ENCODE measurements at places on chromosomes 12 and 14. TPM values are rescaled to one million over a fixed set of nuclear protein-coding genes. Genes with fewer than 3 reads are reported as not detected.

- no peak for DNase-seq
Measured at GRCh38 chr12:104519190-104520019, 62.7 kb downstream of the CHST11 start.

GRCh38 chr12:113271466-113271852, 50.2 kb downstream of the TPCN1 start:
- DNase-seq: no peak

Gene LRRC10
- total RNA-seq: not detected

DNA sequence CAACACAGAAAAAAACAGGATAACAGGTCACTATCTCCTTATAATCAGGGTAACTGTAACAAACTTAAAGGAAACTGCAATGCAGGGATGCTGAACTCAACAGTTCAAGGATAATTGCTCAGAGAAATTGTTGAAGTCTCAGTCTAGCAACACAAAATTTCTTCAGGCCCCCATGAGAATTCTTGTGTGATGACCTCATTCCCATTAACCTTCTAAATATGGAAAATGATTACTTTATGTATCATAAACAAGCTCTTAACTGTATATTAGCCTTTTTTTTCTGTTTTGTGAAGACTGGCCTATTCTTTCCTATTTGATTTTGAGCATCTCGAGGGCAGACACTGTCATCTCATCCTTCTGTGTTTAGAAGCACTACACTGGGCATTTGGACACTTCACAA, 47.1 kb downstream of the IGF1 start:
- DNase-seq: no peak

- DNase-seq: no peak
Measured at GRCh38 chr12:66775871-66776270, 97.0 kb upstream of the GRIP1 start.

Gene RABGGTA
- 51.3 TPM for total RNA-seq

- DNase-seq: peak; percentile 65
Measured at GRCh38 chr12:31207799-31208465, 118.0 kb downstream of the SINHCAF start.

- DNase-seq: no peak
Measured at GRCh38 chr14:72480464-72481243, 413.2 kb downstream of the DPF3 start.

Gene PTPRB
- total RNA-seq: 0.05 TPM

GRCh38 chr12:122886851-122887818, 8.8 kb downstream of the VPS37B start:
- DNase-seq: peak; percentile 93

GRCh38 chr12:5785601-5786000, 159.5 kb downstream of the ANO2 start:
- DNase-seq: no peak

GRCh38 chr12:60947533-60947932, 1312.7 kb upstream of the USP15 start:
- DNase-seq: no peak

DNA sequence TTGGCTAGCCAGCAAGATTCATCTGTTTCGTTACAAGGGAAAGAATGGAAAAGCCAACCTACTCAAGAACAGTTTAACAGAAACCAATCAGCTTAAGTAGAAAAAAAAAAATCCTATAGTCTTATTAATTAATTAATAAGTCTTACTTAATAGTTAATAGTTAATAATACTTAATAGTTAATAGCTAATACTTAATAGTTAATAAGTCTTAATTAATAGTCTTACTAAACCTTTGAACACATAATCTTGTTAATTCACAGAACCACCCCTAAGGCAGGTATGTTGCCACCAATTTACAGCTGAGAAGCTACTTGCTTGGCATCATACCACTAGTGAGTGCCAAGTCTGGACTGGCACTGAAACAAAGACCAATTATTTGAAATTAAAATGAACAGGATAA, 19.9 kb downstream of the MFAP5 start:
- DNase-seq: no peak

GRCh38 chr14:94373708-94374107, 14.7 kb downstream of the SERPINA1 start:
- DNase-seq: peak; percentile 98

- DNase-seq: peak; percentile 72
Measured at GRCh38 chr12:6871052-6871957, 1.8 kb downstream of the SPSB2 start.

DNA sequence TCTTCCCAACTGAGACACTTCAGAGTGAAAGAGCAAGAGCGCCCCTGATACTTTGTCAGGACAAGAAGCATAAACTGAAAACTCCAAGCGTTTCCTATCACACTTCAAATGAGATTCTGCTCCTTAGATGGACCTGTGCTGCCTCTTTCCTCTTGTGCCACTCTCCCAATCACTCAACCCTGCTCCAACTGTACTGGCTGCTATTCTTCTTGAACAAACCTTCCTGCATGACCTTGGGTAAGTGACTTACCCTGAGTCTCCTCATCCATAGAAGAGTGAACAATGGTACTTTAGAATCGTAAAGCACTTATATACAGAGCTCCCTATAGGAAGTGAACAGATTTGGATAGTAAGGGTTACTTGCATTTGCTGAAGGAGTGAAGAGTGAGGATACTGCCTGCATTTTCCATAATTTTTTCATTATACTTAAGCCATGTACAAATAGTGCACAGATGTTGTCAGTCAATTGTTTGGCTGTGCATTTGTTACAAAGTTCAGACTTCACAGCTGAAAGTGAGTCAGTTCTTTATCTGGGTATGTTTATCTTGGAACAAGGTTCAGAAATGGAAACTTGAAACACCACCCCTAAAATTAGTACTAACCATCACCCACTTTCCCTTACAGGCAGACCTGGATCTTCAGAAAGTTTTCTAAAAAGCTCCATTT, 10.8 kb downstream of the MTERF2 start:
- DNase-seq: no peak

Gene FOXA1
- total RNA-seq: 0.33 TPM

GRCh38 chr12:52280319-52280795, 5.9 kb downstream of the KRT86 start:
- peak; percentile 99 for DNase-seq

DNA sequence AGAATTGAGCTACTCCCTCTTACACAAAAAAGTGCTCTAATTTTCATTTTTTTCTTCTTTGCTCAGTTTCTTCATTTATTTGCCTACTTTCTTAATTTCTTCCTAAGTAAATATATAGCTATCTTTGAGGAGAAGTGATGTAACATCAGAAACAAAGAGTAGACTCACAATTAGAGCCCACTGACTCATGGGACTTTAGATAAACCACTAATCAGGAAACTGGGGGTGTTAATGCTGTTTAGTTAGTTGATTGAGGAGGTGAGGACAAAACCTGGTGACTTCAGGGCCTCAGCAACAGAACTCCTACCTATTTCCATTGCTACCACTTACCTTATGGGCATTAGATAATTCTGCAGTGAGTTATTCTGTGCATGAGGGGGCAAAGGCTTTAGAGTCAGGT, 151.7 kb downstream of the MON2 start:
- DNase-seq: no peak

DNA sequence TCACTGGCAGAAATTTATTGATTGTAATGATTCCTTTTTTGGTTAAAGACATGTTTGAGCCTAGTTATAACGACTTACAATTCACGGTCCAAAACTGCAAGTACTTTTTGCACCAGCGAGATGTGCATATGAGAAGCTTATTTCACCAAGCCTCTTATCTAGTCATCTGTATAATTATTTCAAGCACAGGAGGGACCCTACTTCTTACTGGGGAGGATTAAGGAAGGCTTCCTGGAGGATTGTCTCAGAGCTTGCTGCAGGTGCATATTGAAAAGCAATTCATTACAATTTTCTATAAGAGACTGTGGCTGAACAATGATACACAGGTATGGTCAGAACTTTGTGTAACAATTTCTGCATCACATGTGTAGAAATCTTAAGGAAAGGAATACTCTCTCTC, 152.9 kb downstream of the CAND1 start:
- DNase-seq: no peak

- peak; percentile 17 for DNase-seq
Measured at GRCh38 chr12:48004053-48004941, at the start of gene COL2A1. TSS of gene COL2A1 (minus strand) at chr12:48004476. CDS start at chr12:48004321, 155 bp downstream.

- DNase-seq: peak; percentile 25
Measured at GRCh38 chr12:51171884-51172514, 936 bp downstream of the TFCP2 start.

DNA sequence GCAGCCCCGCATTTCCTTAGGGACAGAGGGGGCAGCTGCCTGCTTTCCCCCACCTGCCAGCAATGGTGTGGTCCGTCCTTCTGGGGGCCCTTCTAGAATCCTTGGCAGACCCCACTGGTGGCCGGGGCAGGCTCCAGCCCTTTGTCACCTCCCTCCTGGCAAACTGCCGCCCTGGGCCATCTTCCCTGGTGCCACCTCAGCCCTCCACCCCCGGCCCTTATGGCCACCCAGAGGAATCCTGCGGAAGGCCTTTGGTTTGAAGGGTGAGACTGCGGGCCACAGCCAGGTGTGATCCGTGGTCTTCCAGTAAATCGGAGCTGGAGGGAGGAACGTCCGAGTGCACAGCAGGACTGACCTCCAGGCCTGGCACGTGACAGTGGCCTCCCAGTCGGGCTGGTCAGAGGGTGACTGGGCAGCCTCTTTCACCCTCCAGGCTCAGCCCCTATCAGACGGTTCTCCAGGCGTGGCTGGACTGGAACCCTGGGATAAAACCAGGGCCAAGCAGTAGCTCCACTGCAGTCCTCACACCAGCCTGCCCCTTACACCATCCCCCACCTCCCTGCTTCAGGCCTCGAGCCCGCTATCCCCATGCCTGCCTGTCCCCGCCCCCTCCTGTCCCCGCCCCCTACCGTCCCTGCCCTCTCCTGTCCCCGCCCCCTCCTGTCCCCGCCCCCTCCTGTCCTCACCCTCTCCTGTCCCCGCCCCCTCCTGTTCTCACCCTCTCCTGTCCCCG, 12.4 kb downstream of the FBRSL1 start:
- DNase-seq: no peak

GRCh38 chr12:59736786-59737185, 141.0 kb downstream of the SLC16A7 start:
- peak; percentile 73 for DNase-seq

DNA sequence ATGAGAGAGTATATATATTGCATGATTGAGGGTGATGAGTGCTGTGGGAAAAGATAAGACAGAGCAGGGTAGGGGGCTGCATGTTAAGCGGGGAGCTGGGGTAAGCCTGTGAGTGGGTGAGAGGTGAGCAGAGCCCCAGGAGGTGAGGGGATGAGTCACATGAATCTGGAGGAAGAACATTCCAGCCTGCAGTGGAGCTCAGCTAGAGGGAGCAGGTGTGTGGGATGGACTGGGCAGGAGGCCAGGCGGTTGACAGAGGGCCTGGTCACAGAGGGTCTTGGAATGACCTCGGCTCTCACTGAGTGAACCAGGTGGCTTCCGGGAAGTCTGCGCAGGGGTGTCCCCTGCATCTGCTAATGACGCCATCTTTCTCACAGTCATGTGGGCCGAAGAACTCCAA, 44.4 kb downstream of the GIT2 start:
- peak; percentile 62 for DNase-seq

DNA sequence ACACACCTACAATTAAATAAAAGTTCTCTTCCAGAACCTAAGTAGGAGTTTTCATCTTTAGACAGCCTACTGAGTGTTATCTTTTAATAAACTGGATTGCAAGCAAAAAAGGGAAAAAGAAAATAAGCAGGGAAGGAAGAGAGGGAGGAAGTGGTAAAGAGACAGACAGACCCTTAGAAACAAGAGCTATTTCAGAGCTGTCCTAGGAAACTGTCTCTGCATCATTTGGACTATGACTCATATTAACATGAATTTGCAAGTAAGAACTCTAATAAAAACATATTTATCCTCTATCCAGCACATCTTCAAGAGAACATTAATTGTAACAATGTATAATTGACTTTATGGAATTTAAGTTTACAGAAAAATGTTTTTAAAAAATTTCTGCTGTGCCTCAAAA, 438.8 kb upstream of the USP15 start:
- DNase-seq: no peak

Data from mammary epithelial cell (primary cell).